ENCODE measurements at places on chromosomes 2 and 18.

- DNase-seq: no peak
These were observed 187.5 kb downstream of the SCG2 start for GRCh38 chr2:223414646-223415045.

- DNase-seq: no peak
These were observed 22.8 kb downstream of the CRACDL start for GRCh38 chr2:98912957-98913915.

GRCh38 chr2:107588181-107588580, 238.5 kb upstream of the RGPD4 start:
- no peak for DNase-seq

GRCh38 chr2:46025676-46026075, 271.5 kb upstream of the EPAS1 start:
- no peak for DNase-seq

DNA sequence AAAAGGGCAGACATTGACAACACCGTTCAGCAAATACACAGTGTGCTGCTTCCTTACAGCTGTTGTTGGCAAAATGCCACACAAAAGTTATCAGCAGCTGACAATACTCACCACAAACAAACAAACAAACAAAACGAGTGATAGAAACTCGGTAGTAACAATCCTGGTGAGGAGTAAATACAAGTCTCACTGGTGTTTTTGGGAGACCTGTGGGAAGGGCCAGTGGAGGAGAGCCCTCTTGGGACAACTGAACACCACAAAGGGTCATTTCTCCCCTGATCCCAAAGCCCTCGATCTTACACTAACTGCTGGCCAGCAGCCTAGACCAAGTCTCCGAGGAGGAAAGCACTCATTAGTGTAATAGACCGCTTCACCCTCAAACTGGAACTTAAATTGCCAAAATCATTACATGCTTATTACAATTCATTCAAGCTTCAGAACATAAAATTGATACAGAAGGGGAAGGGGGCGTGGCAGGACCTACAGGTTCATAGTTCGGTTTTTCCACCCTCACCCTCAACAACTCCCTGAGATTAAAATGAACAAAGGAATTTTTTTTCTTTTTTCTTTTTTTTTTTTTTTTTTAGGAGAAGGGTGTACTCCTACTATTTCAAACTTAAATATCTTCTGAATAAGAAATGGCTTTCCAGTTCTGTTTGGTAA, 5.0 kb downstream of the AP1S3 start:
- no peak for DNase-seq

DNA sequence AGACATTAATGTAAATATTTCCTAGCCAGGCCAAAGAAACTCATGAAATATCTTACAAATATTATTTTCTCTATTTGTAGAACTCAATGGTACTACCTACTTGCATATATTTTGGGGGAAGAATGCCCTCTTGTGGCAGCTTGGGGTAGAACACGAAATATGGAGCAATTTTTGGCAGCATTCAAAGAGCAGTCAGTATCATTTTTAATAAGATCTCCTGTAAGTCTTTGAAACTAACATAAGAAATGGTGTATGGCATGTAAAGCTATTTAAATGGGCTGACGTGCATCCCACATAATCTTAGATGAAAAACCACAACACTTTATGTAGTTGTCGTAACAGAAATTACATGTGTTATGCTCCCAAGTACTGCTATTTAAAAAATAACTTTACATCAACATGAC, 62.3 kb upstream of the CCDC195 start:
- no peak for DNase-seq

Measured in activated naive CD8-positive, alpha-beta T cell treated with anti-CD3 and anti-CD28 coated beads, Interleukin-2, amount 10 ng/mL, durations not matched to agents 7 days and 5 days (primary cell).